ENCODE measurements at places on chromosomes 6 and 20. TPM values are rescaled to one million over a fixed set of nuclear protein-coding genes. Genes with fewer than 3 reads are reported as not detected.

COL19A1 gene
- total RNA-seq = not detected

ELOVL2 gene
- not detected for total RNA-seq

GRCh38 chr20:19710336-19711120 lies 47.5 kb upstream of the RIN2 start:
- DNase-seq = no peak

DNA sequence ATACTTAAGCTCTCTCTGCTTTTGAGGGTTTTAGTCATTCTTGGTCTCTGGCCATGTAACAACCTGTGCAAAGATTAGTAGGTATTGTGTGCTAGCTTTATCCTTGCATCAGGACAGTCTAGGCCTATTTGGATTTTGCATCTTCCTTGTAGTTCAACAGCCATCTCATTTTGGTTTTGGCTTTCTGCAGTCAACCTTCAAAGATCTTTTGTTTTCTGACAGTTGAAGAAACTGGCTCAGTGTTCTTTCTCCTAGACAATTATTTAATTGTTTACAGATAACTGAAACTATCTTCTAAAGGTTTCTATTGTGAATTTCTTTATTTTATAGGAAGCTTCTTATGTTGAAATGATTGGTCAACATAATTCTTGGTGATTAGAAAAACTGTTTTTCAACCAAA lies 307.5 kb downstream of the CDKAL1 start:
- DNase-seq = no peak

All from T-helper 17 cell (primary cell).